ENCODE measurements at places on chromosomes 4 and X.
A peak's percentile ranks its signal among the peaks of the same experiment; 100 is the strongest.

- DNase-seq: no peak
Measured at GRCh38 chr4:66766557-66766956, 778.7 kb downstream of the CENPC start.

DNA sequence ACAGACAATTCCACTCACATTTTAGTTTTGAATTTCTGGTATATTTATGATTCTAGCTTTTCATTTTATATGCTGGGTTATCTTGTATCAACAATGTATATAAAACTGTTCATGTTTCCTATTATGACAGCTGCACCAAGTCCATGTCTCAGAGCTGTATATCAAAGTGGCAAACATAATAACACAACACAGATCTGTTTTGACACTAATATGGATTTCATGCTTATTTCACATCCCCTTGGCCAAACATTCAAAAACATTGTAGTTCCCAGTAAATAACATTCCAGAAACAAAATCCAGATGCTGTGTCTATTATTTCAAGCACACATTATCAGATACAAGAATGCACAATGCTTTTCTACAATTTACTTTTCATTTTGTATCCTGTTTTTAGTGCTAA, 380.6 kb upstream of the MAGEB2 start:
- no peak for DNase-seq

DNA sequence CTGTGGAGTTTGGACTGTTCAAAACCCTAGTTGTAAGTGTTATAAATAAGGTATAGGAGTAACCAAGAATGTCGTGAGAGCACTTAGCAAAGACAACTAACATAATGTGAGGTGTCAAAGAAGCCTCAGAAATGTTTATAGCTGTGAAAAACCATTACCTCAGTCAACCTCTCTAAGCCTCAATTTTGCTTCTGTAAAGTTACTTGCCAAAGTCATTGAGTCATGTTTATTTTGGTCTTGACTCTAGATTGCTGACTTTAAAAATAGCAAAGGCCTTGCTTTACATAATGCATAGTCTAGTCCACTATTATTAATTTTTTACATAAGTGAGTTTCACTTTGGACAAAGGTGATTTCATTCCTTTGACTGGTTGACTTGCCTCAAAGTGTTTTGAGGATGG, 257.6 kb upstream of the CXXC4 start:
- DNase-seq: no peak

DNA sequence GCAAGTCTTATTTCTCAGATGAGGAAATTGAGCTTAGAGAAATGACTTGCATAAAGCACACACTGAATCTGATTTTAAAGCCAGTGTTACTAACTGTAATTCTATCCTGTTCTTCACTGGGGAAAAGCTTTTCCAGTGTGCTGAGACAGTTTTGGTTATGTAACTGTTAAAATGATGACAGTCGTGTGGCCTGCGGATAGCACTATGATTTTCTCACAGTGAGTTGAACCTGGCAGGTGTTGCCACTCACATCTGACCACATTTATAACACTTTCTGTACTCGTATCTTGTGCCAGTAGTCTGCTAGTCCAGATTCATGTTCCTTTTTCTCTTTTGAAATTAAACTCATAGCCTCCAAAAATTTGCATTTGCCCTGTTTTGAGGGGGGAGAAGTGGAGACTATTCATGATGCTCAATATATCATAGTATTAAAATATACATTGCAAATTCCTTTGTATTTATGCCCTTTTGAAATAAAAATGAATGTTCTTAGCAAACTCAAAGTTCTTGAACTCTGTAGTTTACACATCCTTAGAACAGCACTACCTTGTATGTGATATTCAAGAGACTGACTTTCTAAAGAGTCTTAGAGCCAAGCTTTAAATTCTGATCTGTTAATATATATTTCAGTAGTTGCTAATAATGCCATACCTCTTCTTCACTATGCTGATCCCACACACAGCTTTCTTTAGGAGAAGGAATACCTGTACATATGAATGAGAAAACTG, 132.3 kb downstream of the PDLIM5 start:
- DNase-seq: no peak

- no peak for DNase-seq
Measured at GRCh38 chr4:71383984-71384383, 45.2 kb downstream of the SLC4A4 start.

GRCh38 chrX:117325706-117326105, 790.9 kb downstream of the KLHL13 start:
- DNase-seq: no peak

GRCh38 chr4:112189754-112190153, 41.8 kb upstream of the AP1AR start:
- DNase-seq: no peak

DNA sequence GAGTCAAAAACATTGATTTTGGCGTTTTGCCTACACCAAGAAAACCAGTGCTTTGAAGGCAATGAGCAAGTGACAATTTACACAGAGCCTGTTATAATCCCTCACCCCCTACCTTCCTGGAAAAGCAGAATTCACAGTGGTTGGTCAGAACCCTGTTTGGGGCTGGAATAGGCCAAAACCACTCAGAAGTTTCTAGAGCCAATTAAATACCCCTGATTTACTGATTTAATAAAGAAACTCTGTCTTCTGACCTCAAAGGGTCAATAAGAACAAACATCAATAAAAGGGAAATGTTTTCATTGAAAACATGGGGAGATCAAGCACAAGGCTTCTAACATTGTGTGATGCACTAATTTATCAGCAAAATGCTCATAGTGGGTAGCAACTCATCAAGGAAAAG, 116.3 kb downstream of the UNC5C start:
- DNase-seq: no peak

DNA sequence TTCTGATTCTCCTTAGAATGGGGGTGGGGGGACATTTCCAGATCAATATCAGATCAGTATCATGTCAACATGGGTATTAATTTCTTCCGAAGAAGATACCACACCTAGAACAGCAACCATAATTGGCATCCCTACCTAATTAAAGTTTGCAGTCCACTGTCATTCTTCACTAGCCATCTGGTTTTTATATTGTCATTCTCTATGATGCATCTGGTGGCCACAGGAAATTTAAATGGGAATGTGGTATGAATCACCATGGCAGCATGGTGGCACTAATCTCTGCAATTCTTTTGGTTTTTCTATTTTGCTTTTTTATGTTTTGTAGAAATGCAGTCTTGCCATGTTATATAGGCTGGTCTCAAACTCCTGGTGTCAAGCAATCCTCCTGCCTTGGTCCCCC, 16.6 kb upstream of the UBE2D3 start:
- DNase-seq: no peak

DNA sequence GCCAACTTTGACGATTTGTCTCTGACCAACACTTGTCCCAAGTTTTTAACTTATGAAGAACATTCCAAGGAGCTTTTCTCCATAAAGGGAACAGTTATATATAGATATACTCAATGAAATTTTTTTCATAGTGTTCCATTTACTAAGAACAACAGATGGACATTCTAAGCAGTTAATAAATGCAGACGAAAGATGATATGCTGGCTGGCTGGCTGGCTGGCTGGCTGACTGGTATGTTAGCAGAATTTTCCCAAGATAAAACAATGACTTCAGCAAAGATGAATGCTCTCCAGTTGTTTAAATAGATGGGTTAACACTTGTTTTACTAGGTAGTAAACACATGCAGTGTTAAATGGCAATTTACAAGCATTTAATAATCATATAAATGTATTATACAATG, 62.2 kb downstream of the SPANXN3 start:
- no peak for DNase-seq

- no peak for DNase-seq
Measured at GRCh38 chr4:48968814-48969213, 17.3 kb upstream of the CWH43 start.

DNA sequence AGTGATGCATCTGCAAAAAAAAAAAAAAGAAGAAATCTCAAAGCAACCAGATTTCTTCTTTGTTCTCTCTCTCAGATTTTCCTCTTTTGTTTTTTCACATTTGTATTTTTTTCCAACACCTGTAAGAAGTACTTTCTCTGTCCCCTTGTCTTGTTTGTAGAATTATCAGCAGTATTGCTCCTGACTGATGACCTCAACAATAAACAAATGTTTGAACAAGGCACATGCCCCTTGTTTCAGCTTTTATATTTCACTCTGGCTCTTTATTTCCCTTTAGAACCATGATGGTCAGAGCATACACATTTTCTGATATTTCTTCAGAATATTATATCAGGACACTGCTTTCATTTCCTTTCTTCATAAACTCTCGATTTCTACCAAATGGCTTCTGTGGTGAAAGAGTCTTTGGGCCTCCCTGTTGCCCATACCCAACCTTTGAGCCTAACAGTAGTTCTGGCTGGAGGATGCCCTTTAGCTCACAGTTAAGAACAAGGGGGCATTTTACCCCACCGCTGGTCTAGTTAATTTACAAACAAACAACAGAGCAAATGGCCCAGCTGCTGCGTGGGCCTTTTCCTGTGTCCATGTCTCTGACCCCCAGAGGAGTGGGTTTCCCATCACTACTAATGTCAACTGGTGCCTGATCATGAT, 142.5 kb upstream of the SMAD1 start:
- no peak for DNase-seq

DNA sequence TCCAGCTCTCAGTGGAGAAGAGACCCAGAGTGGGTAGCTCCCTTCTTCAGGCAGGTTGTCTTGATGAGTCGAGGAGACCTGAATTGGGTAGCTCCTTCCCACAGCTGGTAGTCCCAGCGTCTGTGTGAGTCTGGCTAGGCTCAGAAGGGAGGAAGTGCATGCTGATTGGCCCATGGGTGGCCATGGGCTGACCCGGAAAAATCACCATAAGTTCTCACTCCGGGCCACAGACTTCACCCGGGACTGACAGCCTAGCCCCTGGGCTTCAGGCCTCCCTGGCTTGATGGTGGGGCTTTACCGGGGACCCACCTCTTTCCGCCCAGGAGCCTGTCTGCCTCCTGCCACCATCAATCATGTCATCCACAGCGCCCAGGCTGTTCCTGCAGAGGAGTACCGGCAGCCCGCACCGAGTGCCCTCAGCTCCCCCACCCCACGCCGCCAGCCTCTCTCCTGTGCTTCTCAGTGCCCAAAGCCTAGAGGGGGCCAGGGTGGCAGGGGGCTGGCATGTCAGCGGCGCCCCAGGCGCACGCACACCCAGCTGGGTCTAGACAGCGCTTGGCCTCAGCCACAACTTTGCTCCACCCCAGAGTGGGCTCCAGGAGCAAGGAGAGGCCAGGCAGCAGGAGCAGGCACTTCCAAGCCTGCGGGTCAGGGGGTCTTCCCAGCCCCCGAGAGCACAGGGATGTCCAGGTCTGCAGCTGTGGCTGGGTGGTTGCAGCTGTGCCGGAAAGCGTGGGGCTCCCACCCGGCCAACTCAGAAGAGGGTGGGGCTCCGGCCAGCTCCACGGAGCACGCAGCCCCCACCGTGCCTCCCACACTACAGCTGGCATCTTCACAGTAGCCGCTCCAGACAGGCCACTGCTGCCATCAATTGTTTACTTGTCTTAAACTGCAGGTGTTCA, 16.1 kb upstream of the SAT1 start:
- peak; percentile 56 for DNase-seq

DNA sequence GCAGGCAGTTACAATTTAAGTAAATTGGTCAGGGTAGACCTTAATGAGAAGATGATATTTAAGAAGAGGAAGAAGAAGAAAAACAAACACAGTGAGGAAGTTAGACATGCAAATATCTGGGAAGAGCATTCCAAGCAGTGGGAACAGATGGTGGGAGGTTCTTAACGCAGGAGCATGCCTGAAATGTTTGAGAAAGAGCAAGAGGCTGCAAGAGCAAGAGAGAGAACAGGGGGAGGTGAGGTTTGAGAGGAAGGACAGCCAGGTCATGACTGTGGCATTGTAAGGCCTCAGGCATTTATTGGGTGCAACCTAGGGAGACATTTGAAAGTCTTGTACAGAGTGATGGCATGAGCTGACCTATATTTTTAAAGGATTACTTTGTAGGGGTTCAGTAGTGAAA, 136.0 kb downstream of the UGT8 start:
- DNase-seq: no peak

- no peak for DNase-seq
Measured at GRCh38 chr4:186604124-186604807, 48.9 kb upstream of the MTNR1A start.

DNA sequence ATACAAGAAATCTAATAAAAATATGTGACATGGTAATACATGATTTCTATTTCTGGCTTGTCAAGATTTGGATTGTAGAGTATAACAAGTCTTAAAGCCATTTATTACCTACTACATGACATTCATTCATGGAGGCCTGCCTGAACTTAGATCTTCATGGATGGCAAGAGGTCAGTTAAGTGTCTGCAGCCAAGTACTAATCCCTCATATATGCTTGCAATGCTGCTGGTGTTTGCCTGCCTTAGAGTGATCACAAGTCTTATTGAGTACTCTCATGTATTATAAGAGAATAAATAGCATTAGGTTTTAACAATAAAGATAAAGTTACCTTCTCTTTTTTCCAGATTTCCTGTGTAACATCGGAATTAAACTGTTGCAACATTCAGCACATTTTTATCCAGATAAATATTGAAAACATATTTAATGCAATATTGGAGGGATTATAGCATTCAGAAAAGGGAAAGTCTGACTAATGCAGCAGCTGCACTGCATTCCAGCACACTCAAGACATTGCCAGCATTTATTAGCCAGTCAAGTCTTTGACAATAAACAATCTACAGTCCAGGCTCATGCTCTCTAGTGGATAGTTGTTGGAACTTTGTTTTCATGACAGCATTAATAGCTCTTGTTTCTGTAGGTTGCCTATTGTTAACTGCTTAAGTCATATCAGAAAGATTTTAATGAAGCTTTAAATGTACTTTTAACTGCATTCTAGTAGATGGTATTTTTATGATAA, 737.1 kb downstream of the FAT4 start:
- no peak for DNase-seq

DNA sequence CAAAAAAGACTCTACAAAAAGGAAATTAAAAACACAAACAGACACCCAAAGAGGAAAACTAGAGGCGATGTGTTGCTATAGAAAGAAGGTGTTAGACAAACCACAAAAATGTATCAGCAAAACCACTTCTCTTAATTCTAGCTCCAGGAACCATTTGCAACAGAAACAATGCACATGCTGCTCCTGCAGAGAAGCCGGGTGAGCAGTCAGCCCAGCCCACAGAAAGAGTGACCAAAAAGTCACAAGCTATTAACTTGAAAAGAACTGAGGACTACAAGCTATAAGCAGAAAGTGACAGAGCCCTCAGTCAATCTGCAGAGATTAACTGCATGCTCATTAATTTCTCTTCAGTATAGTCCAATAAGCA, 96.2 kb upstream of the KLHL13 start:
- DNase-seq: no peak
